ENCODE measurements at places on chromosomes 7 and 10. TPM values are rescaled to one million over a fixed set of nuclear protein-coding genes. Genes with fewer than 3 reads are reported as not detected.

Gene SLC16A9
- total RNA-seq: not detected

DNA sequence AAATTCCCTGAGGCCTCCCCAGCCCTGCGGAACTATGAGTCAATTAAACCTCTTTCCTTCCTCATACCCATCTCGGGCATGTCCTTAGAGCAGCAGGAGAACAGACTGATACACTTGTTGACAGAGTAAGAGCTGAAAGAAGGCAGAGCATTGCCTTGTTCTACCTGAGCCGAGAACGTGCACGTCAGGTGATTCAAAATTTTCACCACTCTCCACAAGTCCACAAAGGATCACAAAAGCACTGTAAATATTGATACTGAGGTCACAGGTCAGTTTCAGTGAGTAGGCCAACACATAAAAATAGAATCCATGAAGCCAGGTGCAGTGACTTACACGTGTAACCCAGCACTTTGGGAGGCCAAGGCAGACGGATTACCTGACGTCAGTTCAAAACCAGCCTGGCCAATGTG, 27.8 kb downstream of the DCLRE1C start:
- DNase-seq: no peak

Gene PLAC9
- not detected for total RNA-seq

Gene ZNF804B
- not detected for total RNA-seq

Gene TMEM176B
- 2.3 TPM for total RNA-seq

DNA sequence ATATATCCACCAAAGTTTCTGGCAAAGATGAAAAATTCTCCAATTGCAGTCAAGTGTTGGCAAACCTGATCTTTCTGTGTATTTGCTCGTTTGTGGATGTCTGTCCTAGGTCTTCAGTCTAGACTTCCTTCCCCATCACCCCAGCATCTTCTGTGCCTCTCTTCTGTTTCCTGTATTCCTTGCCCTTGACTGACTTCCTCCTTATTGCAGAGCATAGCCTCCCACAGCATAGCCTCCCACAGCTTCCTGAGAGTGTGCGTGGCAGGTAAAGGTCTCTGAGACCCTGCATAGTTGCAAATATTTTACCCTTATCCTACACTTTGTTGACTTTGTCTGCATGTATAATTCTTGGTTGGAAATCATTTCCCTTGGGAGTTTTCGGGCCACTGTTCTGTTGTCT, 18.4 kb downstream of the SLC18A2 start:
- DNase-seq: no peak

All from CD4-positive, alpha-beta memory T cell (primary cell).